ENCODE measurements at places on chromosomes 3 and 15.

- DNase-seq: peak; percentile 5
Observed at GRCh38 chr3:127413871-127414270, 126.0 kb upstream of the PRR20G start.

GRCh38 chr3:129358772-129359371 is 69.6 kb downstream of the EFCAB12 start:
- no peak for DNase-seq

DNA sequence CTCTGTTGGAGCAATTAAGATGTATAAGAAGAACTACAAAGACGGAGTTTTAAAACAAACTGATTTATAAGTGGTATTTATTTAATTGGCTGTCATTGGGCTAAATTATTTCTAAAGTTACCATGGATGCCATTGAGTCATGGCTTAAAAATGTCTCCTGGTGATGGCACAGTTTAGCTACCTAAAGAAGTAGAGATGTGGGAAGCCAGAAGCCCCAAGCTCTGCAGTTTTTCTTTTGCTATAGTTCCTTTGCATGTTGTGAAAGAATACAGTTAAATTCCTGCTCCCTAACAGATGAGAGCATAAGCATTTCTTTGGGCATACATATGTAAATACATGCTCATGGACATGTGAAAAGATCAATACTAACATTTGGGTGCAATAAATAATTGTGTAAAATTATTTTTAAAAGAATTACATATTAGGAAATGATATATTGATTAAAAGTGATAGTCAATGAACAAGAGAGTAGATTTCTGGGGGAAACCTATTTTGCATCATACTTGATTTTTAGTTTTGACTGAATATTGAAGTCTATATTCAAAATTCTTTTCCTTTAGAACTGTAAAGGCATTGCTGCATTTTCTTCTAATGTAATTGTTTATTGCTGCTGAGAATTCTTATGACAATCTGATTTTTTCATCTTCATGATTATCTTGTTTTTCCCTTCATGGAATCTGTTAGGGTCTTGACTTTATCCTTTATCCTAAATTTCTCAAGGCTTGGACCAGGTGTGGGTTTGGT is 2.1 kb downstream of the OPA1 start:
- DNase-seq: no peak

DNA sequence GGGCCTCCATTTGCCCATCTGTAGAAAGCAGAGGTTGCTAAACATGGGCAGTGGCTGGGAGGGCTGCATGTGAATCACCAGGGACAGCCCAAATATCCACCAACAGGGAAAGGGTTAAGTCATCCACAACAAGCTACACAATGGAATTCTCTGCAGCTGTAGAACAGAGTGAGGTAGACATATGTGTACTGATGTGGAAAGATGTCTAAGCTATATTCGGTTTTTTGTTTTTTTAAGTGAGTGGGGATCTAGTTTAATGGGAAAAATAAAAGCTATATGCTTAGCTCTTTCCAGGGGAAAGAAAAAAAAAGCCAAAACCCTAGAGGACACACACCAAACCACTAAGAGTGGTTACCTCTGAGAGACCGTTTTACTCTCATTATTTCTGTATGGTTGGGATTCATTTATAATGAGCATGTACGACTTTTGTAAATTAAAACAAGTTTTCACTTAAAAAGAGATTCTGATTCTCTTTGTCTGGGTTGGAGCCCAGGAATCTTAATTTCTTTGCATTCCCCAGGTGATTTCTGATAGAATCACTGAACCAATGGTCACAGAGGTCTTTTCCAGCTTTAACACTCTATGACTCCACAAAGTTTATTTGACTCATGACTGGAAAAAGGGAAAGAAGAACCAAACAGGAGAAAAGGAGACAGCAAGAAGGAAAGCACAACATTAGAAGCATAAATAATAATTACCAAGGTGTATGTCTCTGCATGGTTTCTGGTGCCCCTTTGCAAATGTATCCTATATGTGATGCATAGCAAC is 19.1 kb downstream of the CRABP1 start:
- no peak for DNase-seq

- DNase-seq: no peak
Observed at GRCh38 chr3:9730657-9731205, 804 bp upstream of the BRPF1 start.

DNA sequence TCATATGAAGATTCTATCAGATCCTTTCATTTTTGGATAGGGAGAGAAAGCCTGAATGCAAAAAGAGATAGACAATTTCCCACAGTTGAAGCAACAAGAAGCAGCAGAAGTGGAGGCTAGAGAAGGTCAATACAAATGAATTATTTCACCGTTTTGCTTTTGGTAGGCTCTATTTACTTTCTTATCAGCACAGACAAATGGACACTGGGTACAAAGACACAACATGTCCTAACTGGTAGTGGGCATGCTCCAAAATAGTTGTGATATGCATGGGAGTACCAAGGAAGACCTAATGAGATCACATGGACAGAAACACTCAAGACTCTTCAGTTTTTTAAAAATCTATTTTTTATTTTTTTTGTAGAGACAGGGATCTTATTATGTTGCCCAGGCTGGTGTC is 99.4 kb downstream of the XRN1 start:
- no peak for DNase-seq

GRCh38 chr3:45003859-45004258 is 22.2 kb upstream of the CLEC3B start:
- no peak for DNase-seq

DNA sequence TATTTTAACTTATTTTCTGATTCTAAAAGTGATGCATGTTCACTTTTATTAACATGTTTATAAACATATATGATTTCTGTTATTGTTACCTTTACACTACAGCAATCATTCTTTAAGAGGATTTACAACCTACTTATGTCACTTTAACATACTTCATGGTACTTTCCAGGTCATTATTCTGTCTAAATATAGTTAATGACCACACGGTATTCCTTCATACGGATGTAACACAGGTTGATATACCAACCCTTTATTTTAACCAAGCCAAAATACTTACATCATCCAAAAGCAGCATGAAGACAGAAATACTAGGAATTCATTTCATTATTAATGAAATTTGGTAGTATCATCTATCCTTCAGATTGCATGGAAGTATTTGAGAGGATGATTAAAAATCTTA is 18.6 kb downstream of the PIK3R4 start:
- DNase-seq: no peak

GRCh38 chr3:129974833-129975704 is 549 bp downstream of the TRH start:
- DNase-seq: no peak

DNA sequence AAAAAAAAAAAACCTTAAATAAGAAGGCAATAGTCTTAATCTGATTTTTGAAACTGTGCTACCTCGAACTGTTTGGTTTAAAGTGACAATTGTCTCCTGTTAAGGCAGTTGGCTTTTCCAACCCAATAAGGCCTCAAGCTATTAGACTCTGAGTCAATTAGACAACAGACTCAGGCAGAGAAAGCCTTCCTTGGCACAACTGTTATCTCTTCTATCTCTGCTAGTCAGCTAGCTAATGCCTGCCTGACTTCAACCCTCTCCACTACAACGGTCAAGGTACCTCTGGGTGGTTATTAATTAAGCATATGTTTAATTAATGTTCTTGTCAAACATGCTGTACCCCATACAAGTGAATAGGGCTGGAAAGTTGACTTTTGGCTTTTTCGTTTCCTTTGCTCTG is 110.2 kb upstream of the NLGN1 start:
- DNase-seq: no peak

GRCh38 chr15:69972436-69972835 is 125.3 kb downstream of the TLE3 start:
- DNase-seq: no peak

- DNase-seq: no peak
Observed at GRCh38 chr15:28876131-28876844, 9.5 kb upstream of the APBA2 start.

DNA sequence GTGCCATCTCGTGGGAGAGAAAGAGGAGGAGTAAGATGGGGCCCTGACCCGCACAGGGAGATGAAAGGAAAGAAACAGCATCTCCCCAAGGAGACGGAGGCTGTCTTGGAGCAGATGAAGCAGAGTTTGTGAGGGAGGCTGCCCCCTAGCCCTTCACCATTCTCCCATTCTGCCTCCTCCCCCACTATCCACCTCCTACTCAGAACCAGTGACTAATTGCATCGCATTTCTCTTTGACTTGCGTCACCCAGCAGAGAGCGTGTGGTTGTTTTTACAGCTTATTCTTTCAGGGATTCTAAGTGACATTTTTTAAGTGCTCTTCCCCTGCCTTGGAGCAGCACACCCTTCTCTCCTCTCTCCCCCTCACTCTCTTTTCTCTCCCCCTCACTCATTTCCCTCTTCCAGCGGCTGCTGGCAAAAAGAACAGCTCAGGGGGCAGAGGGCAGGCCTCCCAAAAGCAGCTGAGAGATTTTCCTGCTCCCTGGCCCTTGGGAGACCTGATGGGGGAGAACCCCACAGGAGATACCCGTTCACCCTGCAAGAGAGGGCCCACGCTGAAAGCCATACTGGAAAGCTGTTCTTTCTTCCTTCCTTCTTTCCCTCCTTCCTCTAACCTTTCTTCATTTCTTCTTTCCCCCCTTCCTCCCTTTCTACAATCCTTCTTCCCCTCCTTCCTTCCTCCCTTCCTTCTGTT is 91.8 kb downstream of the MRPL46 start:
- no peak for DNase-seq

DNA sequence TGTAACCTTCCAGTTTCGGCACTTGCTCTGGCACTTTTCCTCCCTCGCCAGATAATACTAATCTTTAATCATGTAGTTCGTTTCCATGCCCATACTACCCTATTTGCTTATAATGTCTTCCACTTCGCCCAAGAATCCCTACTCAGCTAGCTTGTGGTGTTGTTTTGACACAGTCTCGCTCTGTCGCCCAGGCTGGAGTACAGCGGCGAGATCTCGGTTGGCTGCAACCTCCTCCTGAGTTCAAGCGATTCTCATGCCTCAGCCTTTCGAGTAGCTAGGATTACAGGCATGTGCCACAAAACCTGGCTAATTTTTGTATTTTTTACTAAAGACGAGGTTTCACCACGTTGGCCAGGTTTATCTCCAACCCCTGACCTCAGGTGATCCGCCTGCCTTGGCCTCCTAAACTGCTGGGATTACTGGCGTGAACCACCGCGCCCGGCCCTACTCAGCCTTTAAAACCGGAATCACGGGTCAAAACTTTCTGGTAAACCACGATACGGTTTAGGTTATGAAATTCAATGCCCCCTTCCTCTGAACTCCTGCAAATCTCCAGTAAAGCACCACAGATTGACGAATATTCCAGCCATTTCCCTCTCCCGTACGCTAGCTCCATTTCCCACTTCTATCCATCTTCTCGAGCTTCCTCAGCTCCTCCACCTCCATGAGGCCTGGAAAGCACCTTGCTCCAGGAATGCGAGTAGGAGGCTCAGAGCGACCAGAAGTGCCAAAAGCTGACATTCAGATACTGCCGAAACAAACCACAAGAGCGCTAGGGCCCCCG is 878 bp upstream of the RAD51 start:
- no peak for DNase-seq

GRCh38 chr15:38297623-38298388 is 45.2 kb downstream of the SPRED1 start:
- no peak for DNase-seq

DNA sequence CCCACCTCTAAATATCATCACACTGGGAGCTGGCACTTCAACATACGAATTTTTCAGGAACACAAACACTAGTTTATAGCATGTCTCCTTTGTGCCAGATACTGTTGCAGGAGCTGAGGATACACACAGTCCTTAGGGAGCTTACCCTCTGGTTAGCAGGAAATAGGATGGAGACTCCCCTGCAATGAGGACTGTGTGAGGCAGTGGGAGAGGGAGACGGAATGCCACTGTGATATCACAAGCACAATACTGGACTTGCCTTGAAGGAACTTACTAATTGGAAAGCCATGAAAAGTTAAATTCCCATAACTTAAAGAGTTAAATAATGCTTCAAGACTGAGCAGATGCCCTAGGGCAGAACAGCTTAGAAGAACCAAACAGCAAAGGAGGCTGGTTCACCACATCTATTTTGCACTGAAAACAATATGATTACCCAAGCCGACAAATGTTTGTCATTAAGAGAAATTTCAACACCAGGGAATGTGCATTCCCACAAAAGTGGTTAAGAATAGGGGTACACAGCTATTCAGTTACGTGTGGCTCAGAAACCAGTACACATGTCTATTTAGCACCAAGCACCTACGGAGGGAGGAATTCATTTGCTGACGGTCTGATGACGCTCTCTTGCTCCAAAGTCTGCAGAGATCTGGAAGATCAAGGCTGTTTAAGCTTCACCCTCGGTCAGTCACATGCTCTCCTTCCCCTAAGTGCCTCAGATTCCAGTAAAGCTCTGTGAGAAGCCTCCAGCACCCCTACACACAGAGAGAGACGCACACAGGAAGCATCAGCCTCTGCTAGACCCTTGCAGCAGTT is 5.2 kb downstream of the TBC1D2B start:
- DNase-seq: no peak

DNA sequence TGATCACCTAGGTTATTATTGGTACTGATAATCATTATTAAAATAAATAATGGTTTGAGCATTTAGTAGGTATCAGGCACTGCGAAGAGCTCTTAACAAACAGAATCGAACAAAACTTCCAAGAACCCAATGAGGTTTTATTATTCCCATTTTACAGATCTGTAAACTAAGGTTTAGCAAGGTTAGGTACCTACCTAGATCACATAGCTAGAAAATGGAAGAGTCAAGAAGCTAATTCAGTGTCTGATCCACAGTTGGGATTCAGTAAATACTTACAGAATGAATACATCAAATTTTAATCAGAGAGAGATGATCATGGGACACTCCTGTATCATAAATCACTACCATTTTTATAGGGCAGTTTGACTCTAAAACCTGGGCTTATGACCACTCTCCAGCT is 15.5 kb downstream of the GJD2 start:
- no peak for DNase-seq

GRCh38 chr3:49606427-49606826 is 52.1 kb downstream of the BSN start:
- no peak for DNase-seq

DNA sequence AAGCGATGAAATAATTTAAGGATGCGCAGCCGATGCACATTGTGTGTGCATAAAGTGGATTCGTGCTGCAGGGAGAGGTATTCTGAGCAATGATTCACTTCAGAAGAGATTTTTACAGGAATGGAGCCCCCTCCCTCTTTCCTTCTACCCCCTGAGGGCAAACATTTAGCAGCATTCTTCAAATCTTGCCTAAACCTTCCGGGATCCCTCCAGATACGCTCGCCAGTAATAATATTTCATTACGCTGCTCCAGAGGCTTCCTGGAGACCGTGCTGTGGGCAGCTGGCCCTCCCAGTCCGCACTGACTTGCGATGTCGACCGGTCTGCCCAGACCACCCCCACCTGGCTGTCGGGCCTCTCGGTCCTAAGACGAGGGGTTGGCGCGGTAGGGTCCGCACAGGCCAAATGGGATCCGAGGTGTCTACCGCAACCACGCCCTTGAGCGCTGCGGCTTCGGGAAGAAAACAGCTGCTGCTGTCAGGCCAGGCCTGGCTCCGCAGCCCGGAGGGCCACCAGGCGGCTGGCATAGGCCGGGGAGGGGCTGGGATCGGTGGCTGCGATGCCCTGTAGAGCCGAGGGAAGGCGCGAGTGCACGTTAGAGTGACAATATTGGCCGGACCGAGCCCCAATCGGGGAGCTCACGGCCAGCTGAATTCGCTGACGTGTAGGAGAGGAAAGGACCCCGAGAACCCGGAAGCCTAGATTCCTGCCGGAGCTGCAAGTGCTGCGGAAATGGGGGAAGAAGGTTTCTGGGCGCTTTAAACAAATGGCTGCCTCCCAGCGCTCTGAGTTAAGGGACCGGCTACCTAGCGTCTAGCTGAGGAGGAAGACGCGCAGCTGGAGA is 14.3 kb downstream of the ZIC4 start:
- DNase-seq: no peak

Measured in breast epithelium (tissue), 4 donors.